Suprapubic skin (tissue), 4 donors: ENCODE measurements at places on chromosomes 2 and 18. TPM values are rescaled to one million over a fixed set of nuclear protein-coding genes. Genes with fewer than 3 reads are reported as not detected.

The CLEC4F gene
- 0.76 TPM for total RNA-seq

The COL6A3 gene
- total RNA-seq, result 50.1 TPM

The PDE1A gene
- 8.1 TPM for total RNA-seq

The PLGLB2 gene
- 0.57 TPM for total RNA-seq

The SH3BP4 gene
- 38.6 TPM for total RNA-seq

DNA sequence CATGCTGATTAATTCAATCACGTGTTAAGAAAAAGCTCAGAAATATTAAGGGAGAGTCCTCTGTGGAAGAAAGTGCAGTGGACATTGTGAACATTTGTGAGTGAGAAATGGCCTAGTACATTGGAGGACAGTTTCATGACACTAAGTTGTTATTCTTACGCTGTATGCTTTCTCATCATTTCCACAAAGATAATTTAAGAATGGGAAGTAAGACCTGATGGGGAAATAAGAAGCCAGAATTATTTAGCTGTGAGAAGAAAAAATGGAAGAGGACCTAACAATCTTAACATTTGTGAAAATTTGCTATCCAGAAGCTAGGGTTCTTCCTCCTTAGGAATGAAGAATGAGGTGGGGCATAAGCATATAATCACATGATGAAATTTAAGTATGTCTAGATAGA is 15.2 kb upstream of the RAPH1 start:
- H3K27me3 ChIP-seq, result no peaks in the 10 kb centered on the region
- no peak overlapping the region for H3K27ac ChIP-seq
- no peak for DNase-seq

- H3K27me3 ChIP-seq, result peaks cover 70% of the 10 kb centered on the region
- H3K4me3 ChIP-seq, result no peak overlapping the region
- H3K36me3 ChIP-seq, result no peaks in the 10 kb centered on the region
- no peak for DNase-seq
Measured at GRCh38 chr18:37525262-37525585, 40.4 kb downstream of the CELF4 start.

DNA sequence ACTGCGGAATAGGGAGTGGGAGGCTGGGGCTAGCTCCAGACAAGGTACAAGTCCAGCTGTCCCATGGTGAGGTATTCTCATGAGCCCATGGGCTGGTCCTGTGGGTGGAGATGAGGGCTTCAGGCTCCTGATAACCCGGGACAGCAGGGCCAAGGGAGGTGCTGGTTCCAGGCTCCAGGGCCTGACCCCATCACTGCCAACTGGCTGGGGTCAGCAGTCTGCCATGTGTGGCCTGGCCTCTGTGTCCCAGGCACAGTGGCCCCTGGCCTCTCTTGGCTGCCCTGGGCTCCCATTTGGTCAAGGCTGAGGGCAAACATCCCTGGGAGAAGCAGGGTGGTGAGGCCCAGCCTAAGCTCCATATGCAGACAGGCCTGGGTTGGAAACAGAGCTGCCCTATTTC is 966 bp upstream of the OXER1 start:
- H3K36me3 ChIP-seq, result peaks cover 7% of the 10 kb centered on the region
- no peak overlapping the region for H3K4me3 ChIP-seq
- DNase-seq, result no peak
- H3K27ac ChIP-seq, result no peak overlapping the region
- H3K27me3 ChIP-seq, result no peaks in the 10 kb centered on the region

DNA sequence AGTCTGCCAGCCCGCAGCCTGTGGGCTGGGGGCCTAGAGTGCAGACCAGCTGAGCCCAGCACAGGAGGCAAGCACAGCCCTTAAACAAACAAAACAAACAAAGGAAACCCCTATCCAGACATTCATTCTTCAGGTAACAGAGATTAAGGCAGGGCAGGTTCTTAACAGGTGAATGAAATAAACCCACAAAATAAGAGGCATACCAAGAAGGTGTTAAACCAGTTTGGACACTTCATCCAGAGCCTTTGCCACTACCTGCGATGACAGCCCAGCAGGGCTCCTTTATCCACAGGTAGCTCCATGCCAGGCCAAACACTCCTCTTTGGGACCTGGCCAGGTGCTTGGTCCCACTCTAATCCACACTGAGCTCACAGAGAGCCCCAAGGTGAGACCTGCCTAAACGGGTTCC is 209.7 kb upstream of the SIX2 start:
- no peak overlapping the region for H3K27ac ChIP-seq
- H3K36me3 ChIP-seq, result no peaks in the 10 kb centered on the region
- no peak overlapping the region for H3K4me3 ChIP-seq
- peaks cover 12% of the 10 kb centered on the region for H3K27me3 ChIP-seq
- DNase-seq, result no peak

DNA sequence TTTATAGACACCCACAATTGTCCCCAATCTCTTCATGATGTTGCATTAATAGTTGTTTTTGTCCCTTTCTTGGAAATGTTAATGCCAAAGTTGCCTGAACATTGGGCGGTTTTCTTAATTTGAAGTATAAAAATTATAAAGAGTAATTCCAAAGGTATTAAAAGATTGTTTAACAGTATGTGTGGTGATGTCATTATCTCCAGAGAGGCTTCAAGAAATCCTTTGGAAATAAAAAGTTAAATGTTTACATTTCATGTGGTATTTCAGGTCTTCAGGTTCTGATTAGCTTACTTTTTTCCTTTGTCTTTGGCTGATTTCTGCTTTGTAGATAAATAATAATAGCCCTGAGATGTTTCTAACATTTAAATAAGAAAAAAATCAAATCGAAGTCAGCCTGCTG is 29.3 kb upstream of the NOSTRIN start:
- no peak overlapping the region for H3K27ac ChIP-seq
- H3K4me1 ChIP-seq, result no peaks in the 10 kb centered on the region
- H3K4me3 ChIP-seq, result no peak overlapping the region
- no peaks in the 10 kb centered on the region for H3K27me3 ChIP-seq
- H3K36me3 ChIP-seq, result peaks cover 9% of the 10 kb centered on the region

DNA sequence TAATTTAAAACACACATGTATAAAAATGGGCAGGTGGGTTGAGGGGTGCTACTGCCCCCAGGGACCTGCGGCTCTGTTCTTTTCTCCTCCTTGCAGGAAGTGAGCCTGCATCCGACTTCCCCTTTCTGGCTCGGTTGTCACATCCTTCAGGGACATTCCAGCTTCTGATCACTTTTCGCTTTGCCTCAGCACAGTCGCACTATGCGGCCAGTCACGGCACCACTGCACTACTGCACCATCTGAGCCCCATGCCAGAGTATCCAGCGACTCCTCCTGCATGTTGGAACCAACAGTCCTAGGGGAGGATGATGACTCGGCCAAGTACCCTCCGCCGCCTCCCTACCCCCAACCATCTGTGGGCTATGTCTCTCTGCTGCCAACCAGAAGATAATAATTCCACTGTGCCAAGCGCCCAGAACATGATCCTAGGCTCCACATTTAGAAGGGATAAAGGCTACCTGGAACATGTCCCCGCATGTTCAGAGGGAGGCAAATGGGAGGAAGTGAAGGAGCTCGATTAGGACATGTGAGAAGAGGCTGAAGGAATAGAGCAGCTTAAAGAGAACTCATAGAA is 17.6 kb downstream of the CDC42EP3 start:
- no peaks in the 10 kb centered on the region for H3K36me3 ChIP-seq
- peak overlapping the region; percentile 60 for H3K27ac ChIP-seq
- DNase-seq, result no peak
- no peaks in the 10 kb centered on the region for H3K27me3 ChIP-seq
- H3K4me1 ChIP-seq, result peaks cover 47% of the 10 kb centered on the region

GRCh38 chr2:23135481-23136100 is 249.4 kb upstream of the KLHL29 start:
- H3K36me3 ChIP-seq, result no peaks in the 10 kb centered on the region
- no peak for DNase-seq
- H3K27me3 ChIP-seq, result no peaks in the 10 kb centered on the region
- H3K4me1 ChIP-seq, result peaks cover 11% of the 10 kb centered on the region

- no peaks in the 10 kb centered on the region for H3K27me3 ChIP-seq
- no peak for DNase-seq
- no peak overlapping the region for H3K27ac ChIP-seq
- no peaks in the 10 kb centered on the region for H3K36me3 ChIP-seq
- H3K4me3 ChIP-seq, result no peak overlapping the region
- H3K4me1 ChIP-seq, result peaks cover 49% of the 10 kb centered on the region
Measured at GRCh38 chr2:28333606-28334526, 58.8 kb upstream of the FOSL2 start.

- no peak overlapping the region for H3K4me3 ChIP-seq
- no peak for DNase-seq
- peaks cover 6% of the 10 kb centered on the region for H3K4me1 ChIP-seq
- H3K27ac ChIP-seq, result no peak overlapping the region
Measured at GRCh38 chr2:10297191-10297830, 5.4 kb upstream of the HPCAL1 start.

DNA sequence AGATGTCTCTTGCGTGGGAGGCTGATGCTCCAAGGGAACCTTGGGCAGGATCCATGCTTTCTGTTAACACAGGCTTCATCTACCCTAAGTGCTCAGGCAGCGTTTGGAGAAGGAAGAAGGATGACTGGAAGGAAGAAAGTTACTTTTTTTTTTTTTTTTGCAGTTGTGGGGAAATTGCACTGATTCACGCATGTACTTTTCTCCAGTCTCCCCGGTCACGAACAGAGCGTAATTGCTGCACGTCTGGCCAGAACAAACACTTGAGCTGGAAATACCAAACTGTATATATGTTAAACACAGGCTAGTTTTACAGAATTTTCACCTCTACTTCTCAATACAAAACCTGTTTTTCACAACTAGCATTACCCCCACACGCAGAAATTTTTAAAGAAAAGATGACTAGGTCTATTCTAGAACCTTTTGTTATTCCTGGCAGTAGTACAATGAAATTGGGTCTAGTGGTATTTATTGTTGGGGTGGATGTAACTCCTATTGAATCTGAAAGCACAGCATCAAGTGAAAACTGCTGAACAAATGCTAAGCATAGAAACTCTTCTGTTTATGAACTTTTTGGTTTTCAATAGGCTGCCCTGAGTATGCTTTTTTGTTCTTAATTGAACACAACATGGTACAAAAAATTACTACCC is 9.3 kb upstream of the SCYGR5 start:
- H3K4me1 ChIP-seq, result no peaks in the 10 kb centered on the region
- no peak overlapping the region for H3K4me3 ChIP-seq
- no peaks in the 10 kb centered on the region for H3K36me3 ChIP-seq
